Activated CD8-positive, alpha-beta memory T cell treated with anti-CD3 and anti-CD28 coated beads for 1 hour (primary cell): ENCODE measurements at places on chromosomes 3 and 15.

GRCh38 chr3:51671734-51672475 lies 853 bp downstream of the TEX264 start:
- DNase-seq = no peak

DNA sequence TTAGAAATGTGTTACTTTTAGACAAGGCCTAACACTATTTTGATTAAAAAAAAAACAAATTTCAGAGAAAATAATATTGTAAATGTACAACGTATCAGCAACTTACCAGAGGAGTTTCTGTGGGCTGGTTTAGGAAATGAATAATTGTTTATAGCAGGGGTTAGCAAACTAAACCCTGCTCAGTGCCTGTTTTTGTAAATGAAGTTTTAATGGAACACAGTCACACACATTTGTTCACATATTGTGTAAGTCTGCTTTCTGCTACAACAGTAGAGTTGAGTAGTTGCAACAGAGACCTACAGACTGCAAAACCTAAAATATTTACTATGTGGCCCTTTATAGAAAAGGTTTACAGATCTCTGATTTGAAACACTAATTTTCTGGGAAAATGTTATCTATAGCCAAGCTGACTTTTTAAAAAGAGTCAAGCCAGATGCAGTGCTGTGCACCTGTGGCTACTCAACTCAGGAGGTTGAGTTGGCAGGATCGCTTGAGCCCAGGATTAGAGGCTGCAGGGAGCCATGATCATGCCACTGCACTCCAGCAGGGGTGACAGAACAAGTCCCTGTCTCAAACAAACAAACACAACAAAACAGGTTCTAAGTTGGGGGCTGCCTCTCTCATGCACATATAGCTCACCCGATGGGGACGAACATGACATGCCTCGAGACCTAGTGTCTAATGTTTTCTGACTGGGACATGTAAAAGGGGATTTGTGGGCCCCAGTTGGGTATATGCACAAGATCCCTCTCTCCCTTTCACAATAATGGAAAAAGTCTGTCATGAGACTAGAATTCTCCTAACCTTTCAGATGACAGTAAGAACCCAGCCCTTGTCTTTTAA lies 182.5 kb downstream of the TNIK start:
- DNase-seq = no peak

GRCh38 chr3:183185696-183186095 lies 23.2 kb upstream of the LAMP3 start:
- DNase-seq = no peak

GRCh38 chr3:184005941-184006507 lies 11.7 kb downstream of the ABCC5 start:
- no peak for DNase-seq

- DNase-seq = no peak
Observed at GRCh38 chr3:61531528-61531927, 29.8 kb upstream of the PTPRG start.

- DNase-seq = no peak
Observed at GRCh38 chr3:47385007-47385406, 4.2 kb downstream of the PTPN23 start.

GRCh38 chr3:141477224-141477623 lies 9.6 kb upstream of the RASA2 start:
- DNase-seq = no peak
